ENCODE measurements at places on chromosomes 2 and 18. TPM values are rescaled to one million over a fixed set of nuclear protein-coding genes. Genes with fewer than 3 reads are reported as not detected.

DNA sequence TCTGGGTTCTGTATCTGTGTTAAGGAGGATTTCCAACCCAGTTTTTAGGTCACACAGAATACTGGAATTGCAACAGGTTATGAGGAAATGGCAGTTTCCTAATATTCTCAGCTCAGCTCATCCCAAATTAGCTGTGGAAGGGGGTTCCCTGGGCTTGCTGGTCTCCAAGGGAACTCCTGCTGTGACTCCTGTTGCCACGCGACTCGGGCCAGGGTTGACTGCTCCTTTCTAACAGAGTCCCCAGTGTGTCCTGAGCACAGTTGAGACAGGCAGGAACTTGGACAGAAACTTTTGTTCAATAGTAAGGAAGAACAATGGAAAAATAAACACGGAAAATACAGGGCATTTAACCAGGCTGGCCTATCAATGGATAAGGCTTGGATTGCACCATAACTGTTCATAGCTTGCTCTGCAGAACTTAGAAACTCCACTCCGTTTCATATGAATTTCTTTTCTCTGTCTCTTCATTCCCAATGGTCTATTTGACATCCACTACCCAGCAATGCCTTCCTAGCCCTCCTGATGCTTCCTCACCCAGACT is 3.8 kb upstream of the ROCK2 start:
- peak; percentile 61 for DNase-seq

- DNase-seq: no peak
These were observed 161.3 kb downstream of the MEIS1 start for GRCh38 chr2:66596256-66596655.

HMSD gene
- 0.20 TPM for polyA plus RNA-seq

DNA sequence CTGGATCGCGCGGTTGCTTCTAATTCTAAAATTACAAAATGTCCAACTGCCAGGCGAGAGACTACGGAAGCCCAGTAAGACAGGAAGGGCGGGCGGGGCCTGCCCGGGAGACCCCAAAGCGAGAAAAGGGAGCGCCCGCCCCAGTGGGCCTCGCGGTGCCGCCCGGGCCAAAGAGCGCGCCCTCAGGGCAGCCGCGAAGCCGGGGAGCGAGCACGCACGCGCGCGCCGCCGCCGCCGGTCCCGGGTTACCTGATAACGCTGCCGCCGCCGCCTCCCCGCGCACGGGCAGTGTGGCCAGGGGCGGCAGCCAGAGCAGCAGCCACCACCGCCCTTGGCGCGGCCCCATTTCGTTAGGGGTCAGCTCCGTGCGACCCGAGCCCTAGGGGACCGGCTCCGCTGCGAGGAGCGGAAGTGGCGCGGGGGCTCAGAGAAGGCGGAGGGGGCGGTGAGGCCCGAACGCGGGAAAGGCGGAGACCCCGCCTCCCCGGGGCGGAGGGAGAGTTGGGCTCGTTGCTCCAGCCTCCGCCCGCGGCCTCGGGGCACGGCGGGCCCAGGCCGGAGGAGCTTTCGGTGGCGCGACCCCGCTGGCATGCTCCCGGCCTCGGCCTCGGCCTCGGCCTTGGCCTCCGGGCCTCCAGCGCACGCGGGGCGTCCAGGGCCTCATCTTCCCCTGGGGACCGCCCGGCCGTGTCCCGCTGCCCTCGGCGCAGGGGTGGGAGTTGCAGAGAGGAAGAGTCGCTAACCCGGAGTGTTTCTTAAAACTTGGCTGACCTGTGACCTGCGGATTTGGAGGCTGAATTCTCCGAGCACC is at the start of gene NEMP2:
NEMP2 (minus strand) TSS at position 413 of the 811 bp plus-strand sequence; CDS start at position 346, 67 bp downstream.
- DNase-seq: peak; percentile 97

GRCh38 chr2:100856732-100857131 is 36.8 kb downstream of the NPAS2 start:
- DNase-seq: no peak

DNA sequence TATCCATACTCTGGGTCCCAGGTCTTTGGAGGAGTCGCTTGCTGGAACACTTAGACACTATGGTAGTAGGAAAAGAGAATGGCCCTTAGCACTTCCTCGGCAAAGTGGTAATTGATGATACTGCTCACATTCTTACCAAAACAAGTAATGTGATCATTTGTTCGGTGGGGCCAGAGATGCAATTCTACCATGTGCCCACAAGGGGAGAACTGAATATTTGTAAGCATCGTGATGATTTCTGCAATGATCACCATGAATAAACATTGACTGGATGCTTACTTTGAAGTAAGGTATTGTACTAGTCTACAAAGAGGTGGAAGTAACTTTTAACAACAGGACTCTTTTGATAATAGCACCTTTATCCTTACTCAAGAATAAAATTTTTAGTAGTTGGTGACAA is 109.7 kb downstream of the CD8B2 start:
- DNase-seq: no peak

DNA sequence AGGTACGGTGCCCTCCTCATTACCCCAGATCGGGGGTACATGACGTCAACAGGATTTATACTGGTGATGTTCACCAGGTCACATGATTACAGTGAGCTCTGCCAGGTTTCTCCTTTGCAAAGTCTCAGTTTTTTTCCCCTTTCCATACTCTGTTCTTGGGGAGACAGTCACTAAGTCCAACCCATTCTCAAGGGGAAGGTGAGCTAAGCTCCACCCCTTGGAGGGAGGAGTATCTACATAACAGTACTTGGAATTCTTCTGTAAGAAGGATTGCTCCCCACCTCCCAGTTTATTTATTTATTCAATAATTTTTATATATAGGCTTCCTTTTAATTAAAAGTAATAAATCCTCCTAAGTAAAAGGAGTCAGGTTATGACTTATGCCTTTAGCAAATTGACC is 34.1 kb upstream of the SOS1 start:
- DNase-seq: no peak

- no peak for DNase-seq
These were observed 653.4 kb upstream of the FSHR start for GRCh38 chr2:49807689-49808088.

GRCh38 chr18:79442508-79443221 is 46.9 kb downstream of the NFATC1 start:
- no peak for DNase-seq

DNA sequence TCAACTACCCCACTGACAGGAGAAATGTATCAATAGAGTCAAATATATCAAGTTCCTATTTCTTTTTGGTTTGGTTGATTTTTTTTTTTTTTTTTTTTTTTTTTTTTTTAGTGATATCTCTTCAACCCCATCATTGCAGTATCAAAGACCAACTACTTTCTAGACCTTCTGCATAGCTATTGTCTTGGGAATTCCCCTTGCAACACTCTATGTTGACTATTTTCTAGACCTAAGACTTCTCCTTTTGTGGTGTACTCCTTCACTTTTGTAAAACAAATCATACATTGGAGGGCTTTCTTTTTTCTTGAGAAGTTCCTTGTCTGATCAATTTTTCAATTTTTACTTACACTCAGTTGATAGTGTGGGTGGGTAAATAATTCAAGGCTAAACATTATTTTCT is 46.5 kb upstream of the NR4A2 start:
- DNase-seq: no peak

DNA sequence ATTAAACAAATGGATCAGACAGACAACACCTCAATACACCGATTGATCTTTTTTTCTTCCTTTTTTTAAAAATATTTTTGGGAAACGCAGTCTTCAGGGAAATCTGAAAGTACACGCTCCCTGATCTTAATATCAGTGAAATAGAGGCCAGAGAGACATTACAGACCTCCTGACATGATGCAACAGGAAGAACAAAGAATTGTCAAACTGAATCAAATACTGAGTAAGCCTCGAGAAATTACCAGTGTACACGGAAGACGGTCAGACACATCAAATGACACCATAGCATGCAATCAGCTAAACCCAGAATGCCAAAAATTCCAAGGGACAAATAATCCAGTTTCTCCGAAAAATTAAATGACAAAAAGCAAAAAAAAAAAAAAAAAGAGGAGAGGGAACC is 80.2 kb upstream of the NFU1 start:
- DNase-seq: no peak

DNA sequence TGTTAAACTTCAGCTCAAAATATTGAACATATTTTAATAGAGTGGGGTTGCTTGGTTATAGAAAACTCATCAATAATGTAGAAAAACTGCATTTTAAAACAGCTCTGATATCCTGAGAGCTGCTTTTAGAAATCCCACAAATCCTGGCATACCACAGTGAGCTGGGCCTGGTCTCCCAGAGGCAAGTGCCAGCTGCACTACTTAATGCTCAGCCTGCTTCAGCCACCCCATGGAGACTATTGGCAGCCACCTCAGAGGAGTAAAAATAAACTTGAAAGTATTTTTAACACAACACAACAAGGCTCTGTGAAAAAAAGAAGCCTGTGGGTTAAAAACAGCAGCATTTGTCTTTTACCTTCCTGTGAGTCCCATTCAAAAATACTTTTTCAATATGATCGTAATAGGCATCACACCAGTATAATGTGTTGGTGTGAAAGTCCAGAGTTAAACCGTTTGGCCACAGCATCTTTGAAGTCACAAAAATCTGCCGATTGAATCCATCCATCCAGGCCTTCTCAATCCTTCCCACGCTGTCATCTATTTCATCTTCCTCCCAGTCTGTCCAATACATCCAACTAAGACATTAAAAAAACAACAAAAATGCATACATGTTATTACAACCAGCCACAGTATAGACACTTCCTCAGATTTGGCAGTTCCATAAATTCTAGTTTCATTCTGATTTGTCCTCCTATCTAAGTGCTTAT is 1115.3 kb downstream of the LRP1B start:
- peak; percentile 21 for DNase-seq

- DNase-seq: no peak
These were observed 60.0 kb downstream of the TMEM131 start for GRCh38 chr2:97935719-97936161.

DNA sequence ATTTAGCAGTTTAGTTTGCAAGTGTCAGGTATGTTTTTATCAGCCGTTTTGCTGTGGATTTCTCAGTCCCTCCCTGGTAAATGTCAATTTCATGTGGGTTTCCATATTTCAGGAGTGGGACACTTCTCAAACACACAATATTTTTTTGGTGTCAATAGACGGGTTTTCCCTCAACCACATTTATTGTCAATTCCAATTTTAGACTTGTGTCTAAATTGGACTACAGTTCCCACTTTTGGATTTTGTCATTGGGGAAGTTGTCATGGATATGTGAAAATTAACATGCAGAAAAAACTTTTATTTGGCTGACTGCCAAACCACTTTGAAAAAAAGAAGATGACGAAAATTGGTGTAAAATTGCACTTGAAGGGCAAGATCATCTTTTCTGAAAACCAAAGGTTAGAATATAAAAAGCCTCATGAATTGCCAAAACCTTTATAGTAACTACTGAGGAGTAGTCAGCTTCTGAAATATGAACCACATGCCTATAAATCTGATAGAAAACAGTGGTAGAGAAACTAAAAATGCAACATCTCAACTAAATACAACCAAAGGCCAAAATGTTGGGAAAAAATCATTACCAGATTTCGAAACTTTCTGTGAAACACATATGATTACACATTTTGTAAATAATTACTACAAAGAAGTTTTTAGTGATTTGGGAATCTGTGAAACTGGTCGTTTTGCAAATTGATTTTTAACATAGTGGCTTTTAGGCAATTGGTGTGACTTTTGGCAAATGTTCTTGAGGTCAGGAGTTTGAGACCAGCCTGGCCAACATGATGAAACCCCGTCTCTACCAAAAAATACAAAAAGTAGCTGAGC is 106.4 kb downstream of the BCL2L11 start:
- no peak for DNase-seq

- no peak for DNase-seq
These were observed 5.6 kb downstream of the ITGB1BP1 start for GRCh38 chr2:9417725-9418124.

All from right cardiac atrium (tissue), 5 donors.